ENCODE measurements at places on chromosomes 4 and X.

DNA sequence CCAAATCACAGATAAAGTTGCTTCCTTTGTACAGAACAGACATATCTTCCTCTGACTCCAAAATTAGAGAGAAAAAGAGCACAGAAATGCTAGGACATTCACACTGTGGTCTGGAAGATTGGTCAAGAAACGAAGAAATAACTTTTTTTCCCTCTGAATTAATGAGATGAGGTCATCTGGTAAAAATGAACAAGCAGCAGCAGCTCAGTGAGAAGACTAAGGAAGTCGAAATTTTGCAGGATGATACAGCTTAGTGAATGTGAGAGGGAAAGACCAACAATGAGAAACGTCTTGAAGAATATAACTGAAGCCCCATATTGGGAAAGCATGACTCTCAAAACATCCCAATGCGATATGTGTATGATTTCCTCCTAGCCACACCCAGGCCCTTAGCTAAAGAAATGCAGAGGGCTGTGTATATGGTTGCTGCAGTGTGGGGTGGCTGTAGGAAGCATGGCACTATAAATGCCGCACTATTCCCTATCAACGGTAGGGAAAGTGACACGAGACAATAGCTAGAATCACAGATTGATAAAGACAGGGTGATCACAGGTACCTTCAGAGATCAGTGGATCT is 208.6 kb downstream of the VEGFC start:
- no peak for DNase-seq

DNA sequence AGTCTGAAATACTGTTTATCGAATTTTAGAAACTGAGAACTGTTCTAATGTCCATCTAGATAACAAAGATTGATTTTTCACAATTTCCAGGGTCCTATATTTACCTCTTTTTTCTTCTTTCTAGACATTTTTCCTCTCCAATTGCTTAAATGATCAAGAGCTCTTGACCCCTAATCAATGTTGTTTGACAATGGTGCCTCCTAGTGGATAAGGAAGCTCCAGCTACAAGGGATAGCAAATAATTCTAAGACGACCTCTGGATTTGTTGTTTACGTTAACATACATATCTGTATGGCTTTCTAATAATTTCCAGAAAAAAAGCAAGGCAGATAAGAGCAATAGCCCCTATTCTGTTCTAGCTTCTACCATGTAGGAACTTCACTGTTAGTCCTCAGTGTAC is 35.8 kb downstream of the GPR82 start:
- DNase-seq = no peak

GRCh38 chrX:27915617-27916016 is 65.6 kb downstream of the DCAF8L1 start:
- DNase-seq = no peak

DNA sequence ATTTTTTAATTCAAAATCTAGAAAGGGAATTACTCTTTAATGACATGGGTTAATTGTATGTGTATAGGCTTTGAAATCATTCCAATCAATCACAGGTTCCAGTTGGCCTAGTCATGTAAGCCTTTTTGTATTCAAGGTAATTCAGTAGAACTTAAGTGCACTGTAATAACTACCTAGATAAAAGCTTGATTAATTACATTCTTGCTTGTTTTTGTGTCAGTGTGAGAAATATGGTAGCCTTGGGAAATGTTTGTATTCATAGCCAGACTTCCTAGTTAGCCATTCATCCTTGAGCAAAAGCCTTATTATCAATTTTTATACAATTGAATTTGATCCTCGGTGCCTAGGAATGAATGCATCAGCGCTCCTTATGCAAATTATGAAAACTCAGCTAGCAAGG is 33.5 kb downstream of the TKTL2 start:
- no peak for DNase-seq

DNA sequence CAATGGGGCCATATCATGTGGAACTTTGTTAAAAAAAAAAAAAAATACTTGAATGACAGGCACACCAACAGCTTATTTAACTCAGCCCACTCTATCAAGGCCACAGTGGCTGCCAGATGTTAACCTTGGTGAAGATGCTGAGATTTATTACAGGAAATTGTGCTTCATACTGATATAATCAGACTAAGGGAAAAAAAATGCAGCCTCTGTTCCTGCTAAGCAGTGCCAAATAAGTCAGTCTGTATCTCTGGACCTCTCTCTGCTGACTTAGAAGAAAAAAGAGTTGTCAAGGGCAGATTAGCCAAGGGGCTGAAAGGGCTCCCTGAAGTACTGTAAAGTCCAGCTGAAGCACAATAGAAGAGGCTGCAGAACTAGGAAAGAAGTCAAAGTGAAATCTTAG is 677.7 kb upstream of the HTR2C start:
- DNase-seq = no peak

GRCh38 chr4:59712470-59712869 is 1487.7 kb upstream of the ADGRL3 start:
- DNase-seq = no peak

DNA sequence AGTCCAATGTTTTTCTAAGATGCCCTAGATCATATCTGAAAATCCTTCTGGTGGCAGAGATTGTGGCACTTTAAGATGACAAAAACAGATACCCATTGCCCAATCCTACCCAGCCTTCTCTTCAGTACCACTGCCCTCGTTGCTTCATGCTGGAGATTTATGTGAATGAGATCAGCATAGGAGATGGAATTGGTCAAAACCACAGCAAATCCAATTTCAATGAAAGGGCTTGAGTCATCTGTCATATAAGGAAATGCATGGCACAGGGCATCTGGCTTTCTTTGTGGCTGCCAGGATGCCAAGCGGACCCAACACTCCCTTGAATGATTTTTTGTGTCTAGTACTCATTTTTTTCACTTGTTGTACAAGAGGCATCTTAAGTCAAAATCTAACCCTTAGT is 16.8 kb downstream of the AFF2 start:
- no peak for DNase-seq

- DNase-seq = peak; percentile 22
These were observed 968 bp upstream of the NELFA start for GRCh38 chr4:2009651-2010233.

DNA sequence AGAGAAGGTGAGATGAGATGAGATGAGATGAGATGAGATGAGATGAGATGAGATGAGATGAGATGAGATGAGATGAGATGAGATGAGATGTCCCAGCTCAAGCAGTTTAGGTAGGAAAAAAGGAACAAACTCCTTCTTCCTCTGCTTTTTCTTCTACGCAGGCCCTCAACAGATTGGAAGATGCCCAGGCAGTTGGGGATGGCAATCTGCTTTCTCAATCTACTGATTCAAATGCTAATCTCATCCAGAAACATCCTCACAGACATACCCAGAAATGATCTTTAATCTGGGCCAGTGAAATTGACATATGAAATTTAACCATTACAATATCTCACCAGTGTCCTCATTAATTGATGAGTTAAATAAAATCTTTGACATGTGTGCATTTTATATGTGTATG is 370.3 kb upstream of the SLC7A11 start:
- DNase-seq = no peak

GRCh38 chr4:141056473-141056872 is 76.8 kb downstream of the RNF150 start:
- DNase-seq = no peak

DNA sequence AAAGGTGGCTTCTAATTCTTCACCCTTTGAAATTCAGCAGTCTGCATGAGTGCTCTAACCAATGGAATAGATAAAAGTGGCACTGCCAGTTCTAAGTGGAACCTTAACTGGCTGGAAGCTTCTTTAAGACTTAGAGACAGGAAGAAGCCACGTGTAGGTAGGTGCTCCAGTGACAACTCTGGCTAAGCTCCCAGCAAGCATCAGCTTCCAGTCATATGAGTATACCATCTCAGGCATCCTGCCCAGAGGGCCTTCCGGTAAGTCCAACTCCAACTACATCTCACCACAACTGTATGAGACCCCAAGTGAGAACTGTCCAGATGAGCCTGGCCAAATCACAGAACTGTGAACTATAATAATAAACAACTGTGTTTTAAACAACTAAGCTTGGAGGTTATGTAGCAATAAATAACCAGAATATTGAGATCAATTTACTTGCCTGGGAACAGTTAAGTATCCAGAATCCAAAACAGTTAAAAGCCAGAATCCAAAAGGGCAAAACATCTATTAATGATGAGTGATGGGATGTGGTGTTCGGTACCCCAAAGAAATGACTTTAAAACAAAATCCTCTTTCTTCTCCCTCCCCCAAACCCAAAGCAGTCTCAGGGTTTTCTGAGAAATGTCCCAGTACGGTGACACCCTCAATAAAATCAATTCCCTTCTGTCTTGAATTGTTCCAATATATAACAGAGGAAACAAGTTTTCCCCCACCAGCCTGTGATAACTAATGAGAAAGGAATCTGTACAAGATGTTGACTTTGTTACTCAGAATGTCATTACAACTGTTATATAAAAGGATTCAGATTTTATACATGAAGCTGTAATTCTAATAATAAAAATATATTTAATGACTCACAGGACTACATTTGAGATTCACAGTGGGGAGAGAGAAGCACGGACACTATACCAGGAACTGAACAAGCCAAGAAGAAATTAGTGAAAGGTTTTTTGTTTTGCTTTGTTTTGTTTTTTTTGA is 4.2 kb downstream of the TSPAN5 start:
- DNase-seq = no peak

DNA sequence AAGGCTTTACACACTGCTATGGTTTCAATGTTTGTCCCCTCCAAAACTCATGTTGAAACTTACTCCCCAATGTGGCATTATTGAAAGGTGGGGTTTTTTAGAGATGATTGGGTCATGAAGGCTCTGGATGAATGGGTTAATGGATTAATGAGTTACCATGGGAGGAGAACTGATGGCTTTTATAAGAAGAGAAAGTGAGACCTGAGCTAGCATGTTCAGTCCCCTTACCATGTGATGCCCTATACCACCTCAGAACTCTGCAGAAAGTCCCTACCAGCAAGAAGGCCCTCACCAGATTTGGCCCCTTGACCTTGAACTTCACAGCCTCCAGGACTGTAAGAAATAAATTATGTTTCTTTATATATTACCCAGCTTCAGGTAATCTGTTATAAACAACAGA is 68.9 kb upstream of the CAPN6 start:
- no peak for DNase-seq

DNA sequence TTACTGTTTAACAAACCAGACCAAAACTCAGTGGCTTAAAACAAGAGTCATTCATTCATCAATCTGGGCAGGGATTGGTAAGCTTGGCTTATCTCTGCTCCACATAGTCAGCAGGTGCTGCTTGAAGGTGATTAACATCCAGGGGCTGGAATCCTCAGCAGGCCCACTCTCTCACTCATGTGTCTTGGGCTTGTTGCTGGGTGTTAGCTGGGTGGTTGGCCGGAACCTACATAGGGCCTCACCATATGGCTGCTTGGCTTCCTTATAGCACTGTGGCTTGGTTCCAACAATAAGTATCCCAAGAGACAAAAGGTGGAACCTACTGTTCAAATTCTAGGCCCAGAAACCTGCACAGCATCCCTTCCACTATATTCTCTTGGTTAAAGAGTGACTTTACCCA is 125.0 kb downstream of the RASGEF1B start:
- no peak for DNase-seq

- DNase-seq = no peak
These were observed 341.0 kb downstream of the NAP1L3 start for GRCh38 chrX:93332329-93332728.

GRCh38 chr4:74628852-74629620 is 165.3 kb downstream of the BTC start:
- DNase-seq = no peak

DNA sequence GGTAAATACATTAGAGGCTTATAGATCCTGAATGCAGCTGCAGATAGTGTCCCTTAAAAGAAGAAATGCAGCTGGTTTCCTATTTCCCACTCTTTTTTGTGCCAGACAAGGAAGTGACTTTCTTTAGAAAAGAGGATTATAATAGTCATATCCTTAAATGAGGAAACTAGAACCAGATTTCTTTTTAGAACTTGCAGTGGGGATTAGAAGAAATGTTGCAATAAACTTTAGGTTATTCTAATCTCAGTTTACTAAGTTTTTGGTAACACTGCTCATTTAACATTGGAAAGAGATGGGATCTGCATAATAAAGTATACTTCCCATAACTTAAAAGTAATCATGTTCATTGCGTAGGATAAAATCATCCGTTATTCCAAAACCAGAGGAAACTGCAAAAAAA is 101.9 kb downstream of the SLIT2 start:
- DNase-seq = no peak

DNA sequence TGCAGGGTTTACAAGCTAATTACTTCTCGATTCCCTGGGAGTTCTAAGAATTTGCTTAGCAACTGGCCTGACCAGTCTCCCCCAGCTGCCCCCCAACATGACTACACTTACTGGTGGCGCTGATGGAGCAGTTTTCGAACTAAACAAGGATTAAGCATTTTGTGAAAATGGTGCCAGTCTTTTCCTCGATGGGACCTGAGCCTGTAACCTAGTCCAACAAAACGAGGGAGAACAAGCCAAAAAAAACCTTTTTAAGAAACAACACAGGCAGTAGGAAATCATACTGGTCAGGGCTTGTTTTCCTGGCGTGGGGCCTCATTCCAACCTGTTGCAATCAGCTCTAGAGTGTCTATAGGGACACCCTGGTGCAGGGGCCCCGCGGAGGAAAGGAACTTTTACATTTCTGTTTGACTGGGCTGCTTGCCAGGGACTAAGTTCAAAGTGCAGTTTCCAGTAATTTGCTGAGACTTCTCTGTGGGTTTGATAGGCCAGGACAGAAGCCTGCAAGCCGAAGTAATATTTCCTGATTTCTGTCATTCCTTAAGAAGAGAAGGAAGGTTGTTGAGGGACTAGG is 158.7 kb downstream of the SPRY1 start:
- no peak for DNase-seq
